ENCODE measurements at places on chromosomes 2 and 18.

DNA sequence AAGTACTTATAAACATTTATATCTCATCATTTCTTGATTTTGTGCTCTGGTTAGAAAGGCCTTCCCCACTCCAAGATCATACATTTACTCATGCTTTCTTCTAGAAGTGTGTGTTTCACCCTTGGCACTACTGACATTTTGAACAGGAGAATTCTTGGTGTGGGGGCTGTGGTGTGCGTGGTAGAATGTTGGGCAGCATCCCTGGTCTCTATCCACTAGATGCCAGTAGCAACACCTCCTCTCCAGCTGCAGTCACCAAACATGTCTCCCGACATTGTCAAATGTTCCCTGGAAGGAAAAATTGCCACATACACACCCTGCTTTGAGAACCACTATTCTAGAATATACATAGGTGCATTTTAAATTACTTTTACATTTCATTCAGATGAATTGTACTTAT is 8.7 kb upstream of the TGIF1 start:
- DNase-seq: no peak

GRCh38 chr2:42045848-42046748 is 1.7 kb upstream of the PKDCC start:
- DNase-seq: no peak

DNA sequence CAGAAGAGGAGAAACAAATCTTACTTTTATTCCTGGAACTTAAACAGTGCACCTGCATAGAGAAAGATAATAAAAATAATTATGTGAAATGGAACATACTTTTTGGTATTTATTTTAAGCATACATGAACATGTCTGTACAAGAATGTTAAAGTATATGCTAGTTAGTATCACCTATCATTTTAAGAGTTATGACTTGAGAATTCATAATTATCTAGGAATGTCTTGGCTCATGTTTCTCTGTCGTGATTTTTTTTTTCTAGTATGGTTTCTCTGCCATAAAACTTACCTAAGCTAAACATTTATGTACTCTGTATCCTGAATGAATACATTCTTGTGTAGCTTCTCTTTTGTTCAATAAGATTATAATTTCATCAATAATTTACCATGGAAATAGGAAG is 4.2 kb downstream of the SERPINB7 start:
- DNase-seq: no peak

GRCh38 chr2:71460595-71461303 is 7.4 kb downstream of the DYSF start:
- DNase-seq: no peak

- no peak for DNase-seq
Measured at GRCh38 chr2:19332503-19332902, 25.9 kb downstream of the OSR1 start.

DNA sequence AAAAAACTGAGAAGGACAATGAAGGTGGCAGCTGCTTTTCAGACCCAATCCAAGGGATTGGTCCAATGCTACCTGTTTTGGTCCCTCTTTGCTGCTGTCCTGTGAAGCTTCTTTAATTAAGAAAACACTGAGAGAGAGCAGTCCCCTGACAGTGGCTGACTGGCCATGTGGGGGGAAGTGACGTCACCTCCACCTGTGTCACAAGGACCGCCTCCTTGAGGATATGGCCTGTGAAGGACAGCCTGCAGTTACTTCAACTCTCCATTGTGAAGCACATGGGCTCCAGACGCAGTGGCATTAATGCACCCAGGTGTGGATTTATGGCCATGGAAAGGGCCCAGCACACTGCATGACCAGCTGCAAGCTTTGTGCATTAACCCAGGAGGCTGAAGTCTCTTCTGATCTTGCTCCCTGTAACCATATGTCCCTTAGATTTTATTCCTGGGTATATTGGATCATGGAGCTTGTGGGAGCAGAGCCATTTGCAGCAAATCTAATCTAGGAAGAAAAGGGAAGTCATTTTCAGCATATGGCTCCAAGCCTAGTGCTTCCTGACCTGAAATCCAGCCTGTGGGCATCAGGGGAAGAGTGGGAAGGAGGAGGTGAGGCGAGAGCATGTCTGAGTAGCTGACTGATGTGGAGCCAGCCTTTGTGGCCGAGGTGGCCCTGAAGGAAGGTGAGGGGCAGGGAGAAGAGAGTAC is 32.2 kb downstream of the KIF5C start:
- no peak for DNase-seq

- DNase-seq: no peak
Measured at GRCh38 chr2:23206650-23207049, 178.3 kb upstream of the KLHL29 start.

- no peak for DNase-seq
Measured at GRCh38 chr2:46984642-46985476, 69.3 kb upstream of the MCFD2 start.

GRCh38 chr18:76425146-76426131 is 69.6 kb downstream of the ZNF516 start:
- DNase-seq: no peak

GRCh38 chr18:32684096-32684495 is 88.7 kb downstream of the KLHL14 start:
- DNase-seq: no peak

GRCh38 chr2:217248312-217248935 is 388.6 kb upstream of the TNP1 start:
- DNase-seq: no peak

GRCh38 chr2:101788995-101789970 is 91.8 kb downstream of the MAP4K4 start:
- DNase-seq: no peak

GRCh38 chr2:240227538-240228428 is 87.3 kb upstream of the OTOS start:
- no peak for DNase-seq

DNA sequence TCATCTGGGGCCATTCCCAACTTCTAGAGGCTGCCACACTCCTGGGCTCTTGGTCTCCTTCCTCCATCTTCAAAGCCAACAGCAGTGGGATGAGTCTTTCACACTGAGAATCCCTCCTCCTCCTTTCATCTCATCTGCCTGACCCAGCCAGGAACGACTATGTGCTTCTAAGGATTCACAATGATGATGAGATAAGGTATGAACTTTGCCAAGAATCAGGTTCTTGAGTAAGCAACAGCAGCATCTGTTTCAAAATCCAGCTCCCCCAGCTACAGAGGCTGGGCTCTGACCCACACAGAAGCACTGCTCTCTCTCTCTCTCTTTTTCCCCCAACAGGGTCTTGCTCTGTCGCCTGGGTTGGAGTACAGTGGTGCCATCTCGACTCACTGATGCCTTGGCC is 46.4 kb downstream of the TIMM21 start:
- DNase-seq: no peak

DNA sequence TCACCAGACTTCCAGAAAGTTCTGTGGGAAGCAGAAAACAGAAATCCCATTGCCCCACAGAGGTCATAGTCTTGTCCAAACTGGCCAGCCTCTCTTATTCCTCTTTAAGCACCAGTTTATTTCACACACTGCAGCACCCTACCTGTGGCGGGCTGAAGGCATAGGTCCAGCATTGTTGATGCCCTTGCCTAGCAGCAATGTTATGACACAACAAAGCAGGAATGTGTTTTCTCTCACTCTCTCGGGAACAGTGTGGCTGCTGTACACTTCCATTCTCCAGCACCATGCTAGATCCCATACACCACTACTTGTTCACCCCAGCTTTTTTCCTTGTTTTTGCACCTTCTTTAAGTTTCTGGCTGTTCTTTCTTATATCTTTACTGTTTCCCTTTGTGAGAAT is 181.6 kb downstream of the DNAH6 start:
- DNase-seq: no peak

DNA sequence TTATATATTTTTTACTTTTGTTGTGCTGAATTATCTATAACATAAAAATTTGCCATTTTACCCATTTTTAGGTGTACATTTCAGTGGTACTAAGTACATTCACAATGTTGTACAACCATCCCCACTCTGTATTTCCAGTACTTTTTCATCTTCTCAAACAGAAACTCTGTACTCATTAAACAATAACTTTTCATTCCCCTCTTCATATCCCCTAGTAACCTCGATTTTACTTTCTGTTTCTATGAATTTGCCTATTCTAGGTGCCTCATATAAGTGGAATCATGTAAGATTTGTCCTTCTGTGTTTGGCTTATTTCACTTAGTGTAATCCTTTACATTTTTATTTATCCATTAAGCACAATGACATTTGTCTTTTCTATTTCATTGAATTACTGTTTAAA is 51.3 kb downstream of the GTF2A1L start:
- no peak for DNase-seq

DNA sequence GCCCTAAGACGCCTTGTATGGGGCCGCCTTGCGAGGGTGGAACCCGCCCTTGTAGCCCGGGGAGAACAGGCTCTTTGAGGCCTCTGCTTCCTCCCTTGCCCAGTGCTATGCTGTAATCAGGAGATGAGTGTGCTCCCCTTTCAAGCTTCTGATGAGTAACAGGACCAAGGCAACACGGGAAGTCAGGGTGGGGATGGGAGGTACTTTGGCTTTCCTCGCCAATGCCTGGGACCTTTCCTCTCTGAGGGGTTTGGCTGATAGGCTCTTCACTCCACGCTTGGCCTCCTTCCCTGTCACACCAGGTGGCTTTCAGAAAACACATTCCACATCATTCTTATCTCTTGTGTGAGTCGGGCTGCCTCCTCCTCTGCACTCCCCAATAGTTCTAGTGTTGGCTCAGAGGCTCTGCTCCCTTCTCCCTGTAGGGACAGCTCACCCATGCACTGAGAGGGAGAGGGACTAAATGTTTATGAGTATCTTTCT is 223.7 kb upstream of the TRIB2 start:
- no peak for DNase-seq

DNA sequence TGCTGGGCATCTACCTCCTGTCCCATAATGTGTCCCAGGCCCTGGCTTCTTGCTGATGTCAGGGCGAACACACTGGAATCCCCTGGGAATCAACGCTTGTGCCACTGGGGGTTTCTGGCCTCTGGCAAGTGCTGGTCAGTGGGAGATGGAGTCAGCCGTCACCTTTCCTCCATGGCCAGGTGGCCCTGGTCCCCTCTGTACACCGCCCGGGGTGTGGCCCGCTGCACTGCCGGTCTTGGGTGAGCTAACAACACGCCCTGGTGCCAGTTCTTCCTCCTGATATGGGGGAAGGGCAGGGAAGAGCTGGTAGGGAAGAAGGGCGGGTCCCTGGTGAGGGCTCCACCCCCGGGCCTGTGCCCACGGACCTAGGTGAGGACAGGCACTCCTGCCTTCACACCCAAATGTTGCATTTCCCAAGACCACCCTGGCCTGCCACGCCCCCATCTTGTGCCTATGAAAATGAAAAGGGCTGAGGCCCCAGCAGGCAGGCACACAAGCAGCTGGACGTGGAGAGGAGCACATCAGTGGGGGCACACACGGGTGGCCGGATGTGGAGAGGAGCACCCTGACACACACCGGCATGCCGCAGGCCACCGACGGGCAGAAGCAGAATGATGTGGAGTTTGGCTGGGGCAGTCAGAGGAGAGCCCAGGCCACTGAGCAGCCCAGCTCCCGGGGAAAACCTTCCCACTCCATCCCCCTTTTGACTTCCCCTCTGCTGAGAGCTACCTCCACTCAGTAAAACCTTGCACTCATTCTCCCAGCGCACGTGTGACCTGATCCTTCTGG is 140.5 kb downstream of the ASB1 start:
- DNase-seq: no peak

DNA sequence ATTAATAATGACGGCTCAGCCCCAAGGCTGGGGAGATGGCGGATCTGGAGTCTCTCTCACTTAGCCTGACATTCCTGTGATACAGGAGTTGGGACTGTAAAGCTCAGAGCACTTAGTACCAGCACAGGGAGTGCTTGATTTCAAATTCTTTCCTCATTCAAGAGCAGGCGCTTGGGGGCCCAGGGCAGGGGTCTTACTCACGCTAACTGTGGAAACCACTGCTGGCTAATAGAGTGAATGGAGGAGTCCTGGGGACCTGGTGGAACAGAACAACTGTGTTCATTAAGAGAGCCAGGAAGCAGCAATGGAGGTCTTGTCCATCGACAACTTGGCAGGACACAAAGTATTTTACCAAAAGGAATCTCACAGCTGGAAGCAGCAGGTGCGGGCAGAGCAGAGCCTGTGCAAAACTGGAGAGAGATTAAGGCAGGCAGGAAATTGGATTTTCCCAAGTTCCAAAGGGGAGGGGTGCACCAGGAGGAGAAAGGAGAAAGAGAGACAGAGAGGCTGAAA is 358.9 kb downstream of the TNS1 start:
- DNase-seq: no peak

- DNase-seq: no peak
Measured at GRCh38 chr18:43061816-43062215, 53.7 kb downstream of the RIT2 start.
